ENCODE measurements at places on chromosomes 1 and 21.

- no peak for DNase-seq
These were observed 12.8 kb downstream of the RRP15 start for GRCh38 chr1:218297867-218298266.

DNA sequence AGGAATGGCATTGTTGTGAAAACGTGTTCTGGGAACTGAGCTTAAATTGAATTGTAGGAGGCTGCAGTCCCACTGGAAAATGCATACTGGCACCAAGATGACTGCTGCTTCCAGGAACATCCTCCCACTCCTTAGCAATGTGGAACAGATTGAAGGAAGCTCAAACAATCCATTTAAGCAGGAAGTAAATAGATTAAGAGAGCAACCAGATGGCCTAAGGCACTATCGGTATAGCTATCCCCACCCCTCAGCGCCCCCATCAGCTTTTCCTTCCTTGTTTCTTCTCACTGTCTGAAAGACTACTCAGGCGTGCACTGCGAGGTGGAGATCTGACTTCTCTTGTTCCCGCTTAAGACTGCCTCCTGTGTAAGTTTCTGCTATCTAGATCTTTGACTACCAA, 4.0 kb upstream of the IFI16 start:
- no peak for DNase-seq

- DNase-seq: no peak
These were observed 374.9 kb upstream of the CAMK1G start for GRCh38 chr1:209208648-209209047.

DNA sequence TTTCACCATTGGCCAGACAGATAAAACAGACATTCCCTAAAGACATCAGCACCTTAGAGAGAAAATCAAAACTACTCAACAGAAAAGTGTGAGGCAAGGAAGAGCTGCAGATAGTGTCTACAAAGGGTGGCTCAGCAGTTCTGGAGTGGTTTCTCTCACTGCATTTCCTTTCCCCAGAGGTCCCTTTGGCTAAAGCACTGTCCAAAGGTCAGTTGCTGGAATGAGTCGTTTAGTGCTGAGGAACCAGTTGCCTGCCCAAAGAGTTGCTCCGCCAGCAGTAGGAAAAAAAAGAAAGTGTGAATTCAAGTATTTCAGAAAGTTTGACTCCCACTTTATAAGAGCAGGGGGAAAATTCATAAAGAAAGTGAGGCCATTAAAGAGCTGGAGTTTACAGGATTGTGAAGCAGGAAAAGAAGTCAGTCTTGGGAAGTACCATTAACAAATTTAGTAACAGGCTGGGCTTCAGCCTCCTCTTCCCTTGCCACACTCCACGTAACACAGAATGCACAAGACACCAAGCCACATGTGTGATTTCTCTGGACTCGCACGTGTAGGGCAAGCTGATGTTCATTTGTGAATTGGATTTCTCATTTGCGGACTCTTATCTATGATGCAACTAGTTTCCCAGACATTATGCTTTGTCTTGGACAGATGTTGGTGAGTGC, 122.2 kb downstream of the RUNX1 start:
- no peak for DNase-seq

- DNase-seq: no peak
These were observed 813.6 kb upstream of the ADGRL2 start for GRCh38 chr1:80987106-80987505.

DNA sequence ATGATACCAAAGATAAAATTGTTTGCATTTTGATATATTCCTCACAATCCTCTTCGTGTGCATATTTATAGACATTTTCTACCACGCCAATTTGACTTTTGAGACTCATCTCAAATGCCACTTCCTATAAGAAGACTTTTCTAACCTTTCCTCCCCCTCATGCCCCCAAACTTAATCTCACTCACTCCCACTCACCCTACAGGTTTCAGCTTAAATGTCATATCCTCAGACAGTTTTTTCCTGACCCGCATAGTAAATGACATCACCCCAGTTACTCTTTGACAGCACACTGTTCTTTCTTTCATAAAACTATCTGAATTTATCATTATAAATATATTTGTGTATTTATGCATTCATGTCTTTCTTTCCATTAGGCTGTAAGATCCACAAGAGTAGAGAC, 29.6 kb upstream of the RGS8 start:
- DNase-seq: no peak

DNA sequence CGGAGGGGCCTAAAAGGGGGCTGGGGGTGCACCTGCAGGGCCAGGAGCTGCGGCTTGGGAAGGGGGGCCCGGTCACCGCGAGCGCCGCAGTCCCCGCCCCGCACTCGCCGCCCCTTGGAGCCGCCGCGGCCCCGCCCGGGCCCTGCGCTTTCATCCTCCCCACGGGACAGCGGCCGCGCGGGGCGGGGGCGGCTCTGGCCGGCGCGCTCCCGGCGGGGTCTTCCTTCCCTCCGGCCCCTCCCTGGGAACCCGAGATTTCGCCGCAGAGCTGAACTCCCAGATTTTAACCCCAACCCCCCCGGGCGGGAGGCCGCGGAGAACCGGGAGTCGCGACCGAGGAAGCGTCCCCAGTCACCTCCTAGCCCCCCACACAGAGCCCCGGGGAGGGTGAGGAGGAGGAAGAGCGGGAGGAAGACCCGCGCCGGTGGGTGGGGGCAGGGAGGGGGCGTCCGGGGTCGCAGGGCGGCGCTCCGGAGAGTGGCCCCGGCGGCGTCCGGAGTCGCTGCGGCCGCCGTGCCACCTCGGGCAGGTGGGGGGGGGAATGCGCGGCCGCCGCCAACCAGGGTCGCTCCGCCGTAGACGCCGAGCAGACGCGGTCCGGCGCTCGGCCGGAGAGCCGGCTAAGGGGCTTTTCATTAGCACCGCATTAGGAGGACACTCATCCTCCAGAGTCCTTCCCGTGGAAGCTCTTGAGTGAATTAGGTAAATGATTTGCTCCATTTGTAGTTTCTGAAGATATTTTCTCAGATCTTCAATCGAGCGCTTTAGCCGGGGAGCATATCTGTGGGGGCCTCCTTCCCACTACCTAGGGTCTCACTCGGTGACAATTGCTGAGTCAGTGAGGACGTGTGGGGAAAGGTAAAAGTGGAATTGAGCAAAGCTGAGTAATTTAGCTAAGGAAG, 31.6 kb upstream of the NFIA start:
- no peak for DNase-seq

GRCh38 chr1:152035539-152036266, 1.1 kb downstream of the S100A11 start:
- no peak for DNase-seq

GRCh38 chr1:204438628-204439027, 27.0 kb upstream of the PPP1R15B start:
- no peak for DNase-seq

DNA sequence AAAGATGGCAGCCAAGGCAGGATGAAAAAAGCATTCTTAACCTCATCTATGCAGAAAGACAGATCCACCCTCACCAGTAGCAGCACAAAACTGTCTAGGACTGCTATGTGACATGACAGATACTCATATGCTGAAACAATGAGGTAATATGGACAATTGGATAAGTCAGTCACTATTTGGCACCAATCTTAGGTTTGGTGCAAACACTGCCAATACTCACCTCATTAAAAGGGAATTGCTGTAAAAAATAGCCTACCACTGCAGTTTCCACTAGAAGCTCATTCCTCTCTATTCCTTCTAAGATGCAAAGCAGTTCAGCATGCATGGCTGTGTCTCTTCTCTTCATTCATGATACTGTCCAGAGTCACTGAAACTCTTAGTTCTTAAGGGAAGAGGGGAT, 91.7 kb downstream of the TBX15 start:
- no peak for DNase-seq

GRCh38 chr21:45469273-45470086, 64.5 kb downstream of the COL18A1 start:
- DNase-seq: no peak

- no peak for DNase-seq
These were observed 123.3 kb downstream of the PCNX2 start for GRCh38 chr1:233172201-233172600.

DNA sequence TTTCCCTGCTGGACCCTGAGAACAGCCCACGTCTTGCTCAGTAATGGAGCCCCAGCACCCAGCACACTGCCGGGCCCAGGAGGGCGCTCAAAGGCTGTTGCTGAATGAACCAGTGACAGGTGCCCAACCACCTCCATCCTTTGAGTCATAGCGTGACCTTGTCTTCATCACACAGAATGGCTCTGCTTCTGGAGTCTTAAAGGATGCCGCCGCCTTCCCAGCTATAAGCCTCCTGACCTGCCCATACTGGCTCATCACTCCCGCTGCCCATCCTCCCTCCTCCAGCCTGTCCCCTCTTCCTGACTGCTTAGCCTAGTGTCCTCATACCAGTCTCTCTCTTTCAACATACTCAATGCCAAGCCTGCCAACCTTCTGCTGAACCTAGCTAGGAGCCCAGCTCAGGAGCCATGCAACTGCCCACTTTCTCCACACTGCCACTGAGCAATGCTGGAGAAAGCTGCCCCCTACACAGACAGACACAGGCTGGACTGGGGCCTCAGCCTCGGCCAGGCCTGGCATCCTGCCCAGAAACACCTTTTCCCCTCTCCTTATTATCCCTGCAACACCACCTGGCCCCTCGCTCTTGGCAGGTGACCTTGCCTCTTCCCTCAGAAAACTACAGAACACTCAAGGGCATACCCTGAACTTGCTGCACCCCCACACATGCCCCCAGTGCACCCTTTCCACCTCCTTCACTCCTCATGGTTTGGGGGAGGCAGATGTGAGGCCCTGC, 14.1 kb downstream of the TTC39A start:
- no peak for DNase-seq

DNA sequence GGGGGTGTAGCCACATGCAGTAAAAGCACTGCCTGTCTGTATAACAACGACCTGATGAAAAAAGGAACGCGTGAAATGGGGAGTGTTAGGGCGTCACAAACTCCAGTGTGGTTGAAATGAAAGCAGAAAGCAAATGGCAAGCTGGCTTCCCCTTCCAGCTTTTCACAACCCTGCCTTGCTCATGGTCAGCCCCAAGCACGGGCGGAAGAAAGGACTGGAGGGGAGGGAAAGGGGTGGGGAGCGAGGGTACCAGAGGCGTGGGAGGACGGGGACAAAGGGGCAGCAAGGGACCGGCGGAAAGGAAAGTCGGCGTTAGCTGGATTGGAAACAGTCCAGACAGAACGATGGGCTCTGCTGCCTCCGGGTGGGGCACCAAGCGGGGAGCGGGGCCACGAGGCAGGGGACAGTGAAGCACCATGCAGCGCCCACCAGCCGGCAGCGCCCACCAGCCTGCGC, 9.6 kb downstream of the VPS26C start:
- no peak for DNase-seq

DNA sequence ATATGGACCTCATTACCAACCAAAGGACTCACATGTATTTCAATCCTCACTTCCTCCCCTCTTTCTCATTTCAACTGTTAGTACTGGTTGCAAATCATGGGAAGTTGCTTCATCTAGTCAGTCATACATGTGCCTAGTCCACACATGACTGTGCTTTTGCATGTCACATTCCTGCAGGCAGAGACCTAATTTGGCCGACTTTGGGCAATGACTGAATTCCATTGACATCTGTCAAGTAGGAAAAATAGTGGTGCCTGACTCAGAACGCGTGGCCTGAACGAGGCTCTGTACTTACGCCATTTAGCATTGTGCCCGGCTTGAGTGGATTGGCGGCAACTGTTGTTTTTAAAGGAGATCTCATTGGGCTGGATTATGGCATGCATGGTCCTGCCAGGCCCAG, 18.0 kb downstream of the PTPRU start:
- DNase-seq: no peak

GRCh38 chr1:27568300-27569087, 35.5 kb downstream of the AHDC1 start:
- peak; percentile 87 for DNase-seq

DNA sequence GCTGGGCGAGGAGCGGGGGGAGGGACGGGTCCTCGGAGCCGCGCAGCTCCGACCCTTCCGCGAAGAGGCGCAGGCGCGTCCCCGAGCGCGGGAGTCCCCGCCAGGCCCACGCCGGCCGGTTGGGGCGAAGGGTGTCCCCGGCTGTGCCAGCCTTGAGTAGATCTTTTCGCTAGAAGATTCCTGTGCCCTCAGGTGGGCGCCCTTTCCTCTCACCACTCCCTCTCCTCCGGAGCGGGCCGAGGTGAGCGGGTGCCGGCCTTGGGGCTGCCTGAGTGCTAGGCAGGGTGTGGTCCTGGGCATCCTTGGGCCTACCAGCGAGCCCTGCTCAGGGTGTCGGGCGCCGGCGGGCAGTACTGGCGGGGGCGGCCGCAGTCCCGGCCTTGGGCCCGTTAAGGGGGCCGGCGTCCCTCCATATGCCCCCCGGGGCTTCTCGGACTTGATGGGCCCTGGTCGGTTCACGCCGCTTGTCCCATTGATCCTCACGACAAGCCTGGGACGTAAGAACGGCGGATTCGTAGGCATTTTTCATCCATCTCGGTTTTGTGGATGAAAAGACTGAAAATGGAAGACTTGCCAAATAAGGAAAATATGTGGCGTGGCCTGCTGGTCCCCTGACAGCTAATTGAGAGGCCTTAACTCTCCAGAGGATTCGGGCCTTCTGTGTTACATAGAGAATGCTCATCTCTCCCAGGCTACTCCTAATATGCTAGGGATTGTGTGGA, 712 bp downstream of the DEGS1 start:
- DNase-seq: peak; percentile 40

- DNase-seq: no peak
These were observed 45.6 kb downstream of the DDX20 start for GRCh38 chr1:111801071-111801850.

GRCh38 chr1:63955370-63956145, 181.7 kb downstream of the ROR1 start:
- no peak for DNase-seq

DNA sequence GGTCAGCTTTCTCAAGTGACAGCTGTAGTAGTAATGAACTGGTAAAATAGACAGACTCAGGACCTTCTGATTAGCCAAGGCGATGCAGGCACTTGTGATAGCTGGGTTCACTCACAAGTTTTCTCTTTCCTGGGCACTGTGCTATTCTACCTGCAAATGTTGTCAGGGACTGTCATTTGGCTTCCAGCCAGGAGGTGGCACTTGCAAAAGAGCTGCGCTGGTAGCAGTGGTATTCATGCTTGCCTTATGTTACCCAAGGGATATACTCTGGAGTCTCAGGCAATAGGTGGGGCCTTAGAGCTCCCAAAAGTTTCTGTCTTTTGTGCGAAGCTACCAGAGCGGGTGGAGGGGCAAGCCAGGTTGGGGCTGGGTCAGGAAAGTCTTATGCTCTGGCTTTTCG, 23.5 kb downstream of the IFI44 start:
- DNase-seq: peak; percentile 16

GRCh38 chr1:101756411-101756810, 240.3 kb downstream of the OLFM3 start:
- DNase-seq: no peak

DNA sequence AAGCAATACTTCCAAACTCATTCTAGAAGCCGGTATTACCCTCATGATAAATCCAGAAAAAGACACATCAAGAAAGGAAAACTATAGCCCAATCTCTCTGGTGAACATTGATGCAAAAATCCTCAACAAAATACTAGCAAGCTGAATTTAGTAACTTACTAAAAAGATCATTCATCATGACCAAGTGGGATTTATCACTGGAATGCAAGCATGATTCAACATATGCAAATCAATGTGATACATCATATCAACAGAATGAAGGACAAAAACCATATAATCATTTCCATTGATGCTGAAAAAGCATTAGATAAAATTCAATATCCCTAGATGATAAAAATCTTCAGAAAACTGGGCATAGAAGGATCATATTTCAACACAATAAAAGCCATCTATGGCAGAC, 402.9 kb downstream of the TGFB2 start:
- no peak for DNase-seq

GRCh38 chr1:112256411-112256810, 139.6 kb upstream of the CTTNBP2NL start:
- DNase-seq: no peak

GRCh38 chr1:7218210-7218832, 433.1 kb downstream of the CAMTA1 start:
- no peak for DNase-seq

GRCh38 chr1:27935721-27936120, 921 bp downstream of the SMPDL3B start:
- no peak for DNase-seq
